ENCODE measurements at places on chromosomes 7 and 10.

GRCh38 chr7:898460-898854, 22.1 kb downstream of the GET4 start:
- DNase-seq: no peak

- no peak for DNase-seq
Observed at GRCh38 chr7:132279718-132280117, 296.6 kb downstream of the PLXNA4 start.

- peak; percentile 42 for DNase-seq
Observed at GRCh38 chr7:52088008-52088901, 771.6 kb upstream of the COBL start.

DNA sequence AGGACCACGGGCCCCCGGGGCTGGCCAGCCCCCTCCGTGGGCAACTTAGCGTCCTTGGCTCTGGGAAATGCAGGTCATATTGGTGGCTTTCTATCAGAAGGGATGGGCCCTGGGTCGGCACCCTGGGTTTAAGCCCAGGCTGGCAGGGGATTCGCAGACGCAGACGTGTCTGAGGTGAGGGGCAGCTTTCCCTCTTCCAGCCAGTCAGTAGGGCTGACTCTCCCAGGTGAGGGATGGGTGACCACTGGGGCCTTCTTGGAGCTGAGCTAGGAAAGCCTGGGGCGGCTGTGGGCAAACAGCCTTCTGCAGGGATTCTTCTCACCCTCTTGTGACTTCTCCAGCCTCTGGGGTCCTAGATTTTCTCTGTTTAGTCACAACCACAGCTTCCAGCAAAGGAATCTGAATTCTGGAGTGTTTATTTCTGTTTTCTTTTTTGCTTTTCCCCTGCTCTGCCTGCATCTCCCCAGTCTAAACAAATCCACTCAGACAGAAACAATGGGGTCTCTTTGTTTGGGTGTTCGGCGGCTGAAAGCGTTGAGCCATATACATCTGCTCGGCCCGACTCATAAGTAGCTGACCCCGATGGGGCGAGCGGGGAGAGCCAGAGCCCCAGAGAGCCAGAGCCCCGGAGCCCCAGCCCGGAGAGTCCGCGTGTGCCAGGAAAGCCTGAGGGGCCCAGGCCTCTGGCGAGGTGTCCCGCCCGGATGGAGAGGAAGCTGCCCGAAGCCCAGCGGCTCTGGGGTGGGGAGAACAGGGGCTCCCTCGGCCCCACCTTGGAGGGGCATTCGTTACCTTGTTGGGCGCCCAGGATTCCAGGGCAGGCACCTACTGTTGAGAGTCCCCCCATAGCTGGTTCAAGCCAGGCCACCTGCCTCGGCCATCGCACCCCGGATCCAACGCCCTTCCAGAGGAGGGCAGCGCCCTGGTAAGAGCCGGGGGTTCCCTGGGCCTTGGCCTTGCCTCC, 2.0 kb downstream of the MNX1 start:
- no peak for DNase-seq

GRCh38 chr7:38307640-38308039, 34.2 kb upstream of the TARP start:
- DNase-seq: no peak

GRCh38 chr7:40498924-40499510, 364.2 kb downstream of the SUGCT start:
- DNase-seq: peak; percentile 73

DNA sequence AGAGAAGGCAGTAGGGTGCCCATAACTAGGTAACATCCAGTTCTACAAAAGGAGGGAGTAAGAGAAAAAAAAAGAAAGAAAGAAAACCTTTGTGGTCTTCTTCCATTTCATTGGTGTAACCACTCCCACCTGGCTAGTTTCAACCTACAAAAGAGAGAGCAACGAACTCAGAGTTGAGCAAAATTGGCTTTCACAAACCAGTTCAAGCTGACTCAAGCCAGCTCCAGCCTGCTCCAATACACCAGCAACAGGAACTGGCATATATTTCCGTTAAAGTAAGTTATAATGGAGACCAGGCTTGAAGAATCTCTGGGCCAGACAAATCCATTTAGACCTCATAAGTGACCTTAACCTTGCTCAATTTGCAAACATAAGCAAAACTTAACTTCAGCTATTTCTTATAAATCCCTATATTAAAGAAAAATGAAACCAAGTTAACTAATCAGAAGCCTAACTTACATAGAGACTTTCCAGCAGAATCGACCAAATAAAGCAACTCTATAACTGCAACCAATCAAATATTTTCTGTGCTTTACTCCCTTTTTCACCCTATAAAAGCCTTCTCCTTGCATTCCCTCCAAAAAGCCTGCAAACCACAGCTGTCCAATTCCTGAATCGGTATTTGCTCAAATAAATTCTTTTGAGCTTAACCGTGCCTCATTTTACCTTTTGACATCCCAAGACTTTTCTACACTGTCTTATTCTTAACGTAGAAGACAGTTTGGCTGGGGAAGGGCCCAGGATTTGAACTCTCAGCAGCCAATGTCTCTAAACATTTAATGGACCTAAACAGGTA, 10.1 kb downstream of the ANKRD22 start:
- no peak for DNase-seq

Data from femur (tissue), 1 donor.